NCI-H460 (cell line): ENCODE measurements at places on chromosomes 12 and 14.

GRCh38 chr12:31922341-31923062, 36.7 kb upstream of the RESF1 start:
- DNase-seq, result no peak

DNA sequence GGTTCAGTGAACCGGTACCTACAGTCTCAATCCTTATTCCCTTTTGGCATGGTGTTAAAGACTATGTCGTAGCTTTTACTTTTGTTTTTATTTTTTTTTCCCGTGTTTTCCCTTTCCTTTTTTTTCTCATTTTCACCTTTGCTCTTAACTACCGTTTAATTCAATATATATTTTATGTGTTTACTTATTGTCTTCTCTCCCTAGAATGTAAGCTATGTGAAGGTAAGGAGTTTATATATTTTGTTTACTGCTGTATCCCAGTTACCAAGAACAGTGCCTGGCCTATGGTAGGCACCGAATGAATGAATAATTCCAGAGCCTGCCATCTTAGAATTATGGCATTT, 261 bp upstream of the MLH3 start:
- no peak for DNase-seq

- DNase-seq, result no peak
Observed at GRCh38 chr12:73726881-73727280, 810.8 kb upstream of the ATXN7L3B start.

DNA sequence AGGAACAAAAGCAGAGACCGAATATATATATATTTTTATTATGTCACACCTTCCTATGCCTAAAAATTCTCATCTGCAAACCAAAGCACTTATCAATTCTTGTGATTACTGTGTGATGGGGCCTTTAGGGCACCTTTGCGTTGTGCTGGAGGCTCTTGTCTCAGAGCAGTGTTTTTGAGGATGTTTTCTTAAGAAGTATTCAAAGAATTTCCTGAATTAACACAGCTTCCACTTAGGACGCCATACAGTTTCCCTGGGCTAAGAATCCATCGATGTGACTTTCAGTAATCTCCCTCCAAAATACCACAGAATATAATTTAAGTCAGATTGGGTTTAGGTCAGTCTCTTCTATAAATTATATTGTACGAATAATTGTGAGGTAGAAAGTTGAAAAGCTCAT, 22.0 kb upstream of the HIF1A start:
- no peak for DNase-seq

GRCh38 chr12:30764251-30764650, 9.5 kb upstream of the CAPRIN2 start:
- DNase-seq, result no peak

DNA sequence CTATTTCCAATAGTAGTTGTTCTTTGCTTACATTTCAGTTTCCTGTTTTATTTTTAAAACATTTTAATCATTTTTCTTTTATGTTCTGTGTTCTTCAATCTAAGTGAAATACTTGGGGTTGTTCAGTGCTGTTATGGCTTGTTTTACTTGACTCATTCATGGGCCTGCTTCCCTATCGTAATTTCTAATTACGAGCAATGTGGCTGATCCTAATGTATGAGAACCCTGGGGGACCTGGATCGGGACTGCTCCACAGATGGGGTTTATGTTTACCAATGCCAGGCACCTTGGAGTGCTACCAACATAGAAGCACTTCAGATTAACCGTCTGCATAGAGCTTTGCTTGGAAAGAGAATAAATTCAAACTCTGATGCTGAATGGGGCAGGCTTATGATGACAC, 29.8 kb downstream of the TECPR2 start:
- DNase-seq, result no peak

GRCh38 chr12:110349514-110350151, 53.9 kb downstream of the ANAPC7 start:
- DNase-seq, result no peak

- no peak for DNase-seq
Observed at GRCh38 chr12:1930803-1931597, 12.5 kb upstream of the CACNA2D4 start.

DNA sequence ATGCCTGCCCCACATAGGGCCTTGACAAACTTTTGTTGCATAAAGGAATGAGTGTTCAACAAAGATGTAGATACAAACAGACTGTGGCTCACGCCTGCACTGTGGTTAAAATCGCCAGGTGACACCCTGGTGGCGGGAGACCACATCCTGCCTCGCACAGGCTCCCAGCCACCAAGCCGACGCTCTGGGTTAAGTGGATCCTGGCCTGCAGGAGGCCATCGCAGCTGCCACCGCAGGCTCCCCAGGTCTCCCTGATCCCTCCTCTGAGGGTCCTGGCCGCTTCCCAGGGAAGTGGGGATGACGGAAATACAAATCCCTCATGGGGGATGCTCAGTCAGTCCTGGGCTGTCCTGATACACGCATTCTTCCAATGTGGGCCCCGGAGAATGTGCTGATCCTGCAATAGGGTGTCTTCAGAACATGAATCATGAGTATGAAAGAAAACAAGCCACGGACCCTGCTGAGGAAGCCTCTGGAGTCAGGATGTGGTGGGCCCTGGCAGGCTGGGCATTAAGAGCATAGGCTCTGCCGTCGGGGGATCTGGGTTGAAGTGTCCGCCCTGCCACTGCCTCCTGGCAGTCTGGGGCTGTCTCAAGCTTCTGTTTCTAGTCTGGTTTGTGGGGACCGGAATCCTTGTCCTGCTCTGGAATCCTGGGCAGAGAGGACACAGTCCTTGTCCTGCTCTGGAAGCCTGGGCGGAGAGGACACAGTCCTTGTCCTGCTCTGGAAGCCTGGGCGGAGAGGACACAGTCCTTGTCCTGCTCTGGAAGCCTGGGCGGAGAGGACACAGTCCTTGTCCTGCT, 53.5 kb upstream of the BEGAIN start:
- DNase-seq, result no peak

GRCh38 chr14:87896393-87897380, 96.3 kb downstream of the GALC start:
- peak; percentile 68 for DNase-seq

DNA sequence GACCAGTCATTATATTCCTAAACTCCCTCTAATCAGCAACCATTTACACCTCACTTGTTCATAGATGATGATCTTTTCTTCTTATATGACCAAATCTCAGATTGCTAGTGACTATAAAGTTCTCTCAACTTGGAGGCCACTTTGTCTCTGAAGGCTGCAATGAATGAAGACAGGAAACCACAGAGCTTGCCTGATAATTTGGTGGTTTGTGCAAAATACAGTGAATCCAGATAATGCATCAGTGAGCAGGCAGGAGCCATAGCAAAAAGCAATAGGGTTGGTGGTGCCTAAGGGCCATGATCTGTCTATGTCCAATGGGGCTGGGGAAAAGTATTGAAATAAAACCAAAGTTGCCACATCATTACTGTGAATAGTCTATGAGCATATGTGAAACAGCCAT, 123.8 kb upstream of the LRFN5 start:
- no peak for DNase-seq

DNA sequence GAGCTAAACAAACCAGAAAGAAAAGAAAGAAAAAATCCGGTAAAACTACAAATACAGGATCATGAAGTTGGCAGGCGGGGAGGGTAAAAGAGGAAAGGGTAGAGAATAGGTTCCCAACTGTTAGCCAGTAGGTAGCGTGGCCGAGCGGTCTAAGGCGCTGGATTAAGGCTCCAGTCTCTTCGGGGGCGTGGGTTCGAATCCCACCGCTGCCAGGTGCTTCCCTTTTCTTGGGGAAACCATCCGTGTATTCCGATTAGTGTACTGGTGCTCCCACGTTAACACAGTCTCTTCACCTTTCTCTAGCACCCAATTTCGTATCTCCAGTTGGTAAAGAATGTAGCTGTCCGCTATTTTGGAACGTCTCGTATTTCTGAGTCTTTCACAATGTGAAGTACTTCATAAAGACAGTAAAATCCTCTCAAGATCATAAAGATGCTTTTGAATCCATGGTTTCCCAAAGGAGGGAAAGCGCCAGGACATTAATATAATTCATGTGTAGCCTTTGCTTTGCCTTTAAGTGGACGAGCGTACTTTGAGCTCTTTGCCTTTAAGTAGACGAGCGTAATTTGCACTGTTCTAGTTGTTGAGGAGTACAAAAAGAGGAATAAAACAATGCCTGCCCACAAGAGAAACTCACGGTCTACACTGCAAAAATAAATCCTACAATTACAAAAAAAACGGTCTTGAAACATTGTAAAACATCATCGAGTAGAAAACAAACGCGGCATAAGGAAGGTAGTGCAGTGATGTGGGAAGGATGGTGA, 19.0 kb upstream of the RNASE12 start:
- peak; percentile 73 for DNase-seq

DNA sequence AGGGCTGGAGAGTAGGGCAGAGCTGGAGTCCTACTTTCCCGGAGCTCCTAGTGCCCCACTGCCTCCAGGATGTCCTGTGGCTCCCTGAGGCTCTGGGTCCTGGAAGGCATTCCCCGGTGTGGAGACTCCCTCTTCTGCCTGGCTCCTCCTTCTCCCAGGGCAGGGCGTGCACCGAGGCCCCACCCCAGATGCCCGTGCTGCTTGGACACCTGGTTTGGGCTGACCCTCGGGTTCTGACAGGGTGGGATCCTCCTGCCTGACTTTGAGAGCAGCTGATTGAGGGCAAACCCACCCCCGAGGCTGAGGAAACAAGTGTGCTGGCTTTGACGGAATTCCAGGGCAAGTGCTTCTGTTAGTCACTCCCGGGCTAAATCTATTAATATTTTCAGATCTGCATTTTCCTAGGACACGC, 15.4 kb downstream of the TEAD4 start:
- no peak for DNase-seq

DNA sequence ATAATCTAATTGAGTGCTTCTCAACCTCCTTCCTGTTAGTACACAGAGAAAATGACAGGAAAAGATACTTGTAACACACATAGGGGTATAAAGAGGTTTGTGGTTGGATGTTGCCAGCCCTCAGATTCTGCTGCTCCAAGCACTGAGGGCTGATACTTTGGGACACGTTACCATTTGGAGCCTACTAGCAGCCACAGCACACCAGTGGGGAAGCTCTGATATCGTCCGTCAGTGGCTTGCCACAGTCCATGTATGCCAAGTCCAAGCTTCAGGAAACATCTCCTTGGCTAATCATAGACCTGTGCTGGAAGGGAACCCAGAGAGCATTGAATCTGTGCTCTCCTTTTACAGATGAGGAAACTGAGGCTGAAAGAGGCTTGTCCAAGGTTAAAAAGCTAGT, 22.3 kb downstream of the B4GALNT3 start:
- DNase-seq, result no peak

DNA sequence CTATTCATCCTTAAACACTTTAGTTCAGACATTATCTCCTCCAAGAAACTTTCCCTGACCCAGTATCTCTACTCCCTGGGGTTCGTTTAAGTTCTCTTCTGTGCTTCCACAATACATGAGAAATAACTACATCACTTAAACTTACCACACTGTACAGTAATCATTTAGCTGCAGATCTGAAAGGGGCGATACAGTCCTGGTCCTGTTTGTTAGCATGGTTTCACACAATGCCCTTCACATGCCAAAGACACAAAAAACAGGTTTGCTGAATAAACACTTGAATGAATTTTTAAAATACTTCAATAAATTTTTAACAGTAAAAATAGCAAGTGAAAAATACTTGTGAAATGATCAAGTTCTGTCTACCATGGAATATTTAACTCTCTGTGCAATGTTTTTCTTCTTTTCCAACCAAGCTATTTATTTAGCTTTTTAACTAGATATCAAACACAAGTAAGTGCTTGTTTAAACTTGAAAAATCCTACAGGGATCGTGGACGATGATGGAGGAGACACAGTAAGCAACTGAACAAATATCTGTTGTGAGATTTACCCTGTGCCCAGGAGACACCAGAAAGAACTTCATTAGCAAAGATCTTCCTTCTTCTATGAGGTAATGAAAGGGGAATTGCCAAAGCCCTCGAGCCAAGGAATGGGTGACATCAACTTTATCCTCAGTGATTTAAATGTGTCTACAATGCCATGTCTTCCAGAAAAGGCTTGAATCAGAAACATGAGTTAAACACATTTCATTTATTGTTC, 255.6 kb upstream of the GRIP1 start:
- DNase-seq, result no peak

DNA sequence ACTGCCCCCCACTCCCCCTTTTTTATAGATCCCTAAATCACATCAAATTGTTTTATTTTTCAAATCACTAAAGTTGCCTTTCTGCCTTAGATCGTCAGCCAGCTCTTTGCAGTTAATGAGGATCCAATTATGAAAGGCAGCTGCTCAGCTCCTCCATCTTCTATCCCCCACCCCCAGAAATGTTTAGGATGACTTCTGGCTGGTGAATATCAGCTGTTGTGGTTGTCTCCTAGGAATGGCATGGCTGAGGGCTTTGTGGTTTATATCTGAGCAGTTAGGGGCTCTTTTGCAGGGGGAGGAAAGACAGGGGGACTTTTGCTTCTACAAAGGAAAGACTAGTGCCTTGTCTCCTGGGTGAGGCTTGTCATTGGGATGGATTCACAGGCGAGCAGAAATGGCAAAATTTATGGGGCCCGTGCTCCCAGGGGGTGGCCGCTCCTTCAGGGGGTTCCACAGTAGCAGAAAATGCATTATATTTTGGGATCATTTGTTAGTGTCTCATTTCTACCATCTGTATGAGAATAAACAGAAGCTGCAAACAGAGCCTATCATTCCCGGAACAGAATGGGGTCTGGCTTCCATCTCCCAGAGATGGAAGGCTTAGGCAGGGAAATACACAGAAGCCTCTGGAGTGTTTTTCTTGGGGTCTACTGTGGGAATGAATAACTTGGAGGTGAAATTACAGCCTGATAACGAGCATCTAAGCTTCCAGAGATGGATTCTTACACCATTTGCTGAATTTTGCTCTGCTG, 6.5 kb downstream of the JDP2 start:
- no peak for DNase-seq

DNA sequence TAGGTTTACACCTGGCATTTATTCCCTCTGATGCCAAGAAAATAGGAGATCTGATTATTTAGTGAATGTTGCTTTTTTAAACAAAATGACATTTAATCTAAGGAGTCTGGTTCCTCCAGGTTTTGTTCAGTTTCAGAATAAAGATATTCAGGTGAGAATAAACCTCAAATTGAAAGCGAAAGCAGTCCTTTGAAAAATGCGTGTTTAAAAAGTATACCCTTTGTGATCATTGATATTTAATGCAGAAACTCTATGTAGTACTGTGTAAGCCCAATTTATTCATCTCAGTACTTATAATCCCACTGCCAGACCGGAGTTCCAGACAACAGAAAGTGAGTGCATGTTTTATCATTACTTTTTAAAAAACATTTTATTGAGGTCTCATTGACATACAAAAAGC, 210.2 kb downstream of the KCNC2 start:
- DNase-seq, result no peak

GRCh38 chr12:105092336-105092735, 8.1 kb upstream of the ALDH1L2 start:
- DNase-seq, result no peak

DNA sequence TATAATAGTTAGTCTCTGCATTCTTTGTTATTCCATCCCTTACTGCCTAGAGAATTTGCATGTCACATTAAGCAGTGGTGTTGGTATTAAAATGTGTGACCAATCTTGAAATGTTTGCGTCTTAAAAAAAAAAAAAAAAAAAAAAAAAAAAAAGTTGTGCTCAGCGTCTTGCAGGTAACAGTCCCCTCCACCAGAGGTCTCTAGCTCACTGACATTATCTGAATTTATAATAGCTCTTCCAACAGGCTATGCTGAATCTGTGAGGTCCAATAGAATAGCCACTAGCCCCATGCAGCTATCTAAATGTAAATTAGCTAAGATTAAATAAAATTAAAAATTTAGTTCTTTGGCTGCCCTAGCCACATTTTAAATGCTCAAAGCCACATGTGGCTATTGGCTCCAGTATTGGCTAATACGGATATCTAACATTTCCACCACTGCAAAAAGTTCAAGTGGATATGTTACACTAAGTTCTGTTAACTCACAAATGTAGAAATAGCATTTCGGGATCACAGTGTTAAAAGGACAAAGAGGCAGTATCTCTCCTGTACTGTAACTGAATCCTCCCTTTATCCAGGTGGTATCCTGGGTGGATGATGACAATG, 28.7 kb downstream of the NKX2-8 start:
- DNase-seq, result peak; percentile 48
